Bone marrow (tissue), 2 donors: ENCODE measurements at places on chromosomes 4 and X.

DNA sequence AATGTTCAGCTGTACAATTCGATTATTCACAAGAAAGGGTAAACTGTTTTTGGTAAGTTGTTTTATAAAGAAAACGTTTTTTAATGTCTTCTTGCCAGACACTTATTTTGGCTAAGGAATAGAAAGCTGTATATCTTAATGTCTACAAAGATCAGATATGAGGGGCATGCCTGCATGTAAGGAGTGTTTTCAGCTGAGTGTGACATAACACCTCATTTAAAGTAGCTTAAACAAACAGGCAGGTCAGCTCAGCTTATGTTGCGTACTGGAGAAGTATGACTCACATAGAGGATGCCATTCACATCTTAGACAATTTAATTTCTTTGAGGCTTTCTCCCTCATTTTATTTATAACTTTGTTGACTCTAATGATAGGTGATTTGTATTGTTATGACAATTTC, 30.4 kb downstream of the LAMTOR3 start:
- no peak for DNase-seq

- no peak for DNase-seq
These were observed 17.2 kb upstream of the ADGRL3 start for GRCh38 chr4:61182915-61183314.

GRCh38 chrX:83108278-83108677, 399.8 kb upstream of the POU3F4 start:
- no peak for DNase-seq

GRCh38 chr4:74311696-74312313, 3.5 kb downstream of the EPGN start:
- no peak for DNase-seq

GRCh38 chr4:148092316-148093014, 349.7 kb downstream of the NR3C2 start:
- DNase-seq = no peak

DNA sequence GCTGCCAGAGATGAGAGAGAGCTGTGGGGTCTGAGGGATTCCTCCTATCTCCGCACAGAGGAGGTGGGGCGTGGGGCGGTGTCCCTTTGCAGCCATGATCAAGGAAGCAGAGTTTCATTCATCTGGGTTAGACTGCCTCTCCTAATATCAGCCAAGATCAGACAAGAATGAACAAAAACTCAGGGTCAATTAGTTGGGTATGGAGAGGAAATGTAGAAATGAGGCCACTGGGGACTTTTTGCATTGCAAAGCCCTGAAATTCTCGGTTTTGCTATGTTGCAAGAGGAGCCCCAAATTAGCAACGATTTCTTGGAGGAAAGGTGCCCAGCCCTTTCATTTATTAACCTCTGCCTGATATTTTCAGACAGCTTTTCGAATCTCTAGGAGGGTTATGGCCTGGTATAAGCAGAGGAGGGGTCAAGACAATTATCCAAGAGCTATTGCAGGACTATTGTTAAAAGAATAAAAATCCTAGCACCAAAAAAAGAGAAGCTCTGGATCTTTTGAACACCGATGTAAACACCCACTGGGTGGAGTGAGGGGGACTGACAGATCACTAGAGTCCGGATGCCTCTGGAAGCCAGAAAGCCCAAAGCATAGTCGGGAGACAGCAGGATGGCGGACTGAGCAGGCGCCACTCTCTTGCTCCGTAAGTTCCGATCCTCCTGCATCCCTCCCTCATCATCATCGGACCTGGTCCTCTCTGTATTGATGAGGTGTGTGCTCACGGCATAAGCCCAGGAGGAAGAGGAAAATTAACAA, 34.4 kb upstream of the ACSL1 start:
- DNase-seq = no peak

DNA sequence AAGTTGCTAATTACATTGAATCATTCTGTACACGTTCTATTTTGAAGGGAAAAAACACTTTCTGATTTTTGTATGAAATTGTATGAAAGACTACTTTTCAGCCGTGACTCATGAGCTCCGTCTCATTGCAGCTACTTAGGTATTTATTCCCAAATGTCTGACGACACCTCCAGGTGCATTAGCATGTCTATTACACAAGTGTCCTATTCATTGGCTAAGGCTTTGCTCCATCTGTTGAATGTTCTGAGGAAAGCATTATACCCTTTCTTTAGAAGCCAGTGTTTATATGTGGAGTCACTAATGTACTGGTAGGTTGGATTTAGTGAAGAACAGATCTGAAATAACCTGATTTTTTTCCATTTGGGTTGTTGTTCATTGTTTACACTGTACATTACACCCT, 51.8 kb downstream of the MAP7D3 start:
- DNase-seq = no peak

DNA sequence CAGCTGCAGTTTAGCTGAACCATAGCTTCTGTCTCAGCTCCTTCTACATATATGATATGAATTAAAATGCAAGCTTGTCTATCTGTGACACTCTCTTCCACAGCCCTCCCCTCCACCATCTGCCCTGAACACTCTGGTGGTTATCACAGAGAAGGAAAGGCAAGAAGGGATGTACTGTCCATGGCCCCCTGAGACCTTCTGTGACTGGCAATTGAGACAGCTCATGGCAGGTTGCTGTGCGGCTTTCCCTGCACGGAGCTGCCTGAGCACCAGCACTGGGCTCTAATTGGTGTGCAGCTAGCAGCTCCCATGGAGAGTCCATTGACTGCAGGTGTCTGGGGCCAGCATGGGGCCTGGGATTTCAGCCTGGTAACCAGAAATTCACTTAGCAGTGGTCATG, 109.8 kb upstream of the ANXA3 start:
- DNase-seq = no peak

GRCh38 chr4:109560687-109561461, 828 bp downstream of the MCUB start:
- peak; percentile 52 for DNase-seq

DNA sequence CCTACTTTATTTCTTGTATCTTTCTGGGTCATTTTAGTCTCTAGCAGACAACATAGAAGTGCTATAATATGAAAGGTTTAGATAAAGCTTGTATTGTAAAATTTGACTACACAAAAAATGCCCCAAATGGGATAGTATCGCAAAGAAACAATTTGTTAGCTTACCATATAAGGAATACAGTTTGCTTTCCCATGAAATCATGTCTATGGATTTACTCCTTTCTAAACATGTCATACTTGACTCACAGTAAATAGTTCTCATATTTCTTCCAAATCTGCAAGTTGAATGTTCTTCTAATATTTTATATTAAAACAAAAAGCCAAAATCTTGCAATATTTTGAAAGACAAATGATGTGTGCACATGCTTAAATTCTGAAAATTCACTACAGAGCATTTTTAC, 103.9 kb downstream of the PPA2 start:
- no peak for DNase-seq

DNA sequence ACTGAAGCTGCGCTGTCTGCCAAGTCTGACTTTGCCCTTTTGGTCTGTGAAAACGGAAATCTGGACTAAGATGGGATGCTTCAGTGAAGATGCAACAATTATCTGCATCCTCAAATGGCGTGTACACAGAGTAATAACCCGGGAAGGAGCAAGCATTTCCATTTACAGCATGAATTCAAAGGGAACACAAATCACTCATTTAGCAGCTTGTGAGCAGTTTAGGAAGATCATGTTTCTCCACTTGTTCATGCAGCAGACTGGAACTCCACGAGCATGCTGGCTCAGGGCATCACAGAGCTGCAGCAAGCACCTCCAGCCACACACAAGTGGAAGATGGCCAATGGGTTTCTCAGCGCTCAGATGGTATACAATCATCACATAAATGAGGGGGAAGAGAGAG, 175.5 kb downstream of the NLGN4X start:
- DNase-seq = no peak

DNA sequence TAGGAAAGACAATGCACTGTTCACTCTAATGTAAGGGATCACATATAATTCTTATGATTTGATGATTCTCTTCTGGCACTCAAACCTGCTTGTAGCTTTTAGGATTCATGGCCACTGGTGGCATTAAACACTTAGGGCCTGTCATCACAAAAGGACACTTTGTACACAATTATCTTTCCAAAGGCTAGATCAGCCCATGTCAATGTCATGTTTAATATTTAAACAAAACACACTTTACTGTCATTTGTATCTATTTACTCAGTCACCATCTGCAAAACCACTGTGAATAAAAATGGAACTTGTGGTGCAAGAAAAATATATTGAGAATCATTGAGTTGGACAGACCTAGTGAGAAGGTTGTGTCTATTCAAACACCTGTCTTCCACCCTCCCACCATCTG, 83.6 kb upstream of the TTC29 start:
- DNase-seq = no peak
